ENCODE measurements at places on chromosomes 5 and 9.

GRCh38 chr5:11324521-11325289, 563.7 kb upstream of the DAP start:
- DNase-seq, result no peak

GRCh38 chr9:133468374-133468773, 8.6 kb downstream of the CACFD1 start:
- no peak for DNase-seq

DNA sequence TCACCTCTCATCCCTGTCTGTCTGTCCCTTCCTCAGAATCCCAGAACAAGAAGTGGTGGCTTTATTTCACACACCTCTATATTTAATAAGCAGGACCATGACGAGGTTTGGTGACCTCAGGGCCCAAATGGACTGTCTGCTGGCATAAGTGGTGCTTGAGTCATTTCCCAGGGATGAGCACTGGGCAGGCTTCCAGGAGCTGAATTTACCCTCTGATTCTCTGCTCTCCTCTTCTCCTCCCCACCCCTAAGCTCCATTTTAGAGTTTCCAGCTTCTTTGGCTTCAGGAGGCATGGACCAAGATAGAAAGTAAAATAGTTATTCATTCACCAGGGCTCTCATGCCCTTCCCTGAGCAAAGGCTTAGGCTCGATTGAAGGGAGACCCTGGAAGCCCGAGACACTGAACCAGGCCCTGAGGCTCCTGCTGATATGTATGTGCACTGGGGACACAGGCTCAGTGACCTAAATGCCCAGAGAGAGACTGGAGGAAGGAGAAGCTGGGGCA, 69.1 kb downstream of the PPARGC1B start:
- no peak for DNase-seq

DNA sequence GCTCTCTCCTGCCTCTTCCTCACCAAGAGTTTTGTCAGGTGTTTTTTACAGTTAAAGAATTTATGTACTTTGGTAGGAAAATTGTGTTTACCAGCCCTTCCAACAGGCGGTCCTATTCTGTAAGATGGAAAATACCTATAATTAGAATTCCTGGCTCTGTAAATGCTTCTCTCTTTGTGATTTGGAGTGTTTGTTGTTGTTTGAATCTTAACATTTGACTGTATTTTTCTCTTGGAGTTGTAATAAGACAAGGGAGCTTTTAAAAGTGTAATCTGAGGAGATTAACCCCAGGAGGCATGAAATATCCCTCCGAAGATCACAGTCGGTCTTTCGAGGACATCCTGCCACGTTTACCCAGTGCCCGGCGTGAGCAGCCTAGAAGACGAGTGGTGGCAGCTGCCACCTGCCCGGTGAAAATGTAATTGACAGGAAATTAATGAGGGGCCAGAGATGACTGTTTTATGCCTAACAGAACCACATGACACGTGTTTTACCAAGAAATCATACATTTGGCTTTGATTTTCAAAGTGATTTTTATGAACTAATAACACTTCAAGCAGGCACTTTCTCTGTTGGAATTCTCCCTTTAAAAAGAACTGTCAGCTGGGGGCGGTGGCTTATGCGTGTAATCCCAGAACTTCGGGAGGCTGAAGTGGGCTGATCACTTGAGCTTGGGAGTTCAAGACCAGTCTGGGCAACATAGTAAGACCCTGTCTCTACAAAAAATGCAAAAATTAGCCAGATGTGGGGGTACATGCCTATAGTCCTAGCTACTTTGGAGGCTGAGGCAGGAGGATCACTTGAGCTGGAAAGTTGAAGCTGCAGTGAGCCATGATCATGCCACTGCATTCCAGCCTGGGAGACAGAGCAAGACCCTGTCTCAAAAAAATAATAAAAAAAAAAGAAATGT, 20.0 kb downstream of the ANKRD33B start:
- no peak for DNase-seq

- no peak for DNase-seq
Measured at GRCh38 chr5:56487528-56488115, 254.5 kb upstream of the ANKRD55 start.

- no peak for DNase-seq
Measured at GRCh38 chr9:9914174-9914573, 698.6 kb downstream of the PTPRD start.

GRCh38 chr5:173791878-173792277, 96.3 kb upstream of the CPEB4 start:
- no peak for DNase-seq

GRCh38 chr9:38347946-38348345, 44.6 kb upstream of the ALDH1B1 start:
- DNase-seq, result no peak

GRCh38 chr9:98529841-98530240, 178.9 kb downstream of the GABBR2 start:
- no peak for DNase-seq

DNA sequence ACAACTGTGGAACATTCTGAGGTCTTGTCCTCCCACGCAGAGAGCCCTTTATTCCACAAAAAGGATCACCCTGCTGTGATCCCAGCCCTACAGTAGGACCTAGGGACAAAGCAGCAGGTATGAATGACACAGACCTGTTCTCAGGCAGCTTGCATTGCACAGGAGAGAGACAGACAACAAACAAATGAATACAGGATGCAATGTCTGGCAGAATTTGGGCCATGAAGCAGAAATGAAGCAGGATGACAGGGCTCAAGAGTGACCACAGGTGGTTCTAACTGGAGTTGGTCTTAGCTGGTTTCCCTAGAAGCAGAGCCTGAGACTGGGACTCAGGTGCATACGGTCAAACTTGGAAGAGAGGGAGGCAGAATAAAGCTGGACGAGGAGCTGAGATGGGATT, 388.8 kb downstream of the CDK5RAP2 start:
- no peak for DNase-seq

DNA sequence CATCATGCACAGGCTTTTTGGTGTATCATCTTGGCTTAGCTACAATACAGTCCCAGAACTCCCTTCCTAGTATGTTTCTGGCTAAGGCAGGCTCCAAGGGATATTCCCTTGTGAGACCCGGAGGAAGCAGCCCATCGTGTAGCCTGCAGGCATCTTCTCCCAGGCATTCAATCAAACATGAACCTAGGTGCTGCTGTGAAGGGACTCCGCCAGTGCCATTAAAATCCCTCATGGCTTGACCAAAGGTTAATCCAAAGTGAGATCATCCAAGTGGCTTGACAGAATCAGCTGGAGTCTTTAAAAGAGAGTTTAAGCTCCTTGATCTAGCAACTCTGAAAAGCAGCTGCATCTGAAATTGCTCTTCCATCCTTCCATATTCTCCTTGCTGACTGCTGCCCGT, 333.9 kb downstream of the DIRAS2 start:
- DNase-seq, result no peak

- DNase-seq, result no peak
Measured at GRCh38 chr9:26170190-26170589, 491.9 kb upstream of the TUSC1 start.

DNA sequence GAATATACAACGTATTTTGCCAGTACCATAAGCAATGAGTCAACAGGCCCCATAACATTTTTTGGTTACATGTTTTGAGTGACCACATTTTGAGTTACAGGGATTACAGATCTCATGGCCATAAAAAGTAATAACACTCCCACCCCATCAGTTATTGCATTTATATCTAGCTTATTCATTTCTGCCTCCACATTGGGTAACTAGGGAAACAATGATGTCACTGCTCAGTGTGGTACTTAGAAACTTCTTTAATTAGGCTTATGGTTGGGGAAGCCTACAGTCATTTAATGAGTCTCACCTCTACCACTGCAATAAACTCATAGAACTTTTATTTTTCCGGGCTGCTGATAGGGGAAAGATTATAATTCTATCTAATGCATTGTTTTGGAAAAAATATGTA, 39.9 kb upstream of the SMIM15 start:
- no peak for DNase-seq

DNA sequence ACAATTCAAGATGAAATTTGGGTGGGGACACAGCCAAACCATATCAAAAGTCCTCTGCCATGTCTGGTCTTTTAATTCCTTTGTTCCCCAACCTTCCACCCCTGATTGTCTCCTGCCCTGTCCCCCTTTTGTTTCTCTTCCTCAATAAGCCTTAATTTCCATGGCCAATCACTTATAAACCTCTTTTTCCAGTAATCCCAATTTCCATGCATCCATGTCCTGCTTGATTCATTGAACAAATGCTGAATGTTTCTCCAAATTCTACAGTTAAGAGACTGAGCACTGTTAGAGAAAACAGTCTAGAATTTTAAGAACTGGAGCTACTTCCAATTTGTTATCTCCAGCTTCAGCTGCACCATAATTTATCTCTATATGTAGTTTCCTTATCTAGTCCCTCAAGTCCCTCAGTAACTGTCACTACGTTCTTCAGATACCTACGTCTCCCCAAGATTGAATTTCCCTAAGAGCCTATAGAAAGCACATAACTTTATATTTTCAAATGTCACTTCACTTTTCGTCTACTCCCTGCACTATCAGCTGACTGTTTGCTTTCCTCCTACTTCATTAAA, 34.2 kb downstream of the TARS1 start:
- DNase-seq, result no peak

- DNase-seq, result no peak
Measured at GRCh38 chr9:133251773-133252172, 23.2 kb downstream of the ABO start.

- peak; percentile 16 for DNase-seq
Measured at GRCh38 chr9:34547960-34548611, 25.3 kb upstream of the ENHO start.

GRCh38 chr5:175728316-175728715, 70.4 kb downstream of the HRH2 start:
- no peak for DNase-seq

DNA sequence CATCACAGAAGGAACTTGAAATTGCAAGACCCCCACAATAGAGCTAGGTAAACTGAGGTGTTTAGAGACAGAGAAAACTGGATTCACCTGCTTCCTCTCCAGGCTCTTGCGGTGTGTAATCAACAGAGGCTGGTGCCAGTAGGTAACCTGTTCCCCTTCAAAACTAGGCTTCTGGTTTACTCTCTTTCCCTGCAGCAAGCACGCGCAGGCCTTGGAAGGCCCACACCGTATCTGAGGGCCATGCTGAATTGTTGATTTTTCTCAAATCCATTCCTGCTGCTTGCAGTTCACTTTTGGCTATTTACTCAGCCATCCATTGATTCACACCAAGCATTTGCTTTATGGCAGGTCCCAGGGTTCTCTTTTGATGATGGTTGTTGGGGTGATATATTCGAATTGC, 667 bp upstream of the FRRS1L start:
- DNase-seq, result no peak

DNA sequence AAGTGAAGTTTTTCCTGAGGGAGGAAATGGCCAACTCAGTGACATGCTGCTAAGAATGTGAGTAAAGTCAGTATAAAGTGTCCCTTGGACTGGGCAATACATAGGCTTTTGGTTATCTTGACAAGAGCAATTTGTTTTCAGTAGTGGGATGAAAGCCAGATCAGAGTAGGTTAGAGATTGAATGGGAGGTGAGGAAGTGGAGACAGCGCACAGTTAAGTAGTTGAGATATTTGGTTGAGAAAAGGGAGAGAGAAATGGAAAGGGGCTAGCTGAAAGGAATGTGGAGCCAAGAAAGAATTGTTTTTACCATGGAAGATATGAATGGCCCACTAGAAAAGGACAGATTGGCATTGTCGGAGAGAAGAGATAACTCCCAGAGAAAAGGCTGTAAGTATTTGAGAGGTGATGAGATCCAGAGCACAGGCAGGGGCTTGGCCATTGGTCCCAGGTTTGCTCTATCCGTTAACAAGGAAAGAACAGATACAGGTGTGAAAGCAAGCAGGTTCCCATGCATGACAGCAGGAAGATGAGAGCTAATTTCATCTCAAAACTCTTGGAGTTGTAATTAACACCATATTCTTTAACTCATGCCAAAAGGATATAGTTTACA, 392.0 kb downstream of the NR2F1-AS1 start:
- no peak for DNase-seq

DNA sequence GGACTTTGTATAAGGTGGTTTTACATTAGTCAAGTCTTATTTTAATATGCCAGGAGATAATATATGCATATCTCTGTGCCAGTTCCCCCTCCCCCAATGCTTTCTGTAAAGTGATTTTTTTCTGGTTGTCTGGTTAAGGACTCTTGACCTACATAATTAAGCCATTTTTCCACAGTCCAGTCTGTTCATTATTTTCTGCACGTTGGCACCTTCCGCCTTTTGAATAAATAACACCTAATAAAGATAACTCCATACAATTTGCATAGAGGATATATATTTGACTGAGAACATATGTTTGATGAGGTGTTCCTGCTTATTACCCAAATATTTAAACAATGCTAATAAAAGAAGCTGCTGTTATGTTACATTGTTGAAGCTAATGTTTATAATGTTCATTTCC, 320.9 kb downstream of the DMAC1 start:
- no peak for DNase-seq

- no peak for DNase-seq
Measured at GRCh38 chr9:124492818-124493217, 14.4 kb downstream of the NR5A1 start.

DNA sequence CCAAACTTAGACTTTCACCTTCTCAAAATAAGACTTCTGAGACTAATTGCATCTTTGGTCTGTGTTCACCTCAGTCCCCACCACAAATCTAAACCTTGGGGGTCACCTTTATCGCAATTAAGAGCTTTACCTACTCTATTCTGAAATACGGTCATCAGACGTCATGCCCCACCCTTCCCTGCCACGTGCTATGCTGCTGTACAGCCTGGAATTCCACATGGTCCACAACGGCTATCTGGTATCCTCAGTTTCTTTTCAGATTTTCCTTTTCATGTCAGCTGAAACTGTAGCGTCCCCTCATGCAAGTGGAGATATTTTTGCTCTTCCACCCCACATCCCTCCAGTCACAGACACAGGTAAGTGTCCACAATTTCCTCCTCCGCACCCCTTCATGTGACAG, 511.1 kb downstream of the DIRAS2 start:
- DNase-seq, result no peak

DNA sequence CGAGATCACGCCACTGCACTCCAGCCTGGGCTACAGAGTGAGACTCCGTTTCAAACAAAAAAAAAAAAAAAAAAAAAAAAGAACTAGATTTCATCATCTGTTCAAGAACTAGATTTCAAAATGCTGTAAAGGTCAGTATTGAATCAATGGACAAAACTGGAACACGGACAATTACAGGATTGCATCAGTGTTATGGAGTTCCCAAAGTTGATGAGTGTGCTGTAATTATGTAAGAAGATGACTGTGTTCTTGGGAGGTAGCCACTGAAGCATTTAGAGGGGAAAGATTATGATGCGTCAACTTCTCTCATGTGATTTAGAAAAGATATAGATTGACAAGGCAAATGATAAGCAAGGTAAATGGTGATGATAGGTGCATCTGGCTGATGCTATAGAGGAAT, 6.5 kb downstream of the FAM240B start:
- DNase-seq, result no peak

- no peak for DNase-seq
Measured at GRCh38 chr9:113568081-113568435, 104.5 kb downstream of the RGS3 start.

- DNase-seq, result no peak
Measured at GRCh38 chr9:94941211-94941875, 214.8 kb downstream of the AOPEP start.

GRCh38 chr9:86097510-86098224, 1.7 kb downstream of the GOLM1 start:
- DNase-seq, result no peak

Data from activated CD4-positive, alpha-beta T cell treated with anti-CD3 and anti-CD28 coated beads for 4 hours (primary cell).